ENCODE measurements at places on chromosomes 12 and 14.
A peak's percentile ranks its signal among the peaks of the same experiment; 100 is the strongest.

DNA sequence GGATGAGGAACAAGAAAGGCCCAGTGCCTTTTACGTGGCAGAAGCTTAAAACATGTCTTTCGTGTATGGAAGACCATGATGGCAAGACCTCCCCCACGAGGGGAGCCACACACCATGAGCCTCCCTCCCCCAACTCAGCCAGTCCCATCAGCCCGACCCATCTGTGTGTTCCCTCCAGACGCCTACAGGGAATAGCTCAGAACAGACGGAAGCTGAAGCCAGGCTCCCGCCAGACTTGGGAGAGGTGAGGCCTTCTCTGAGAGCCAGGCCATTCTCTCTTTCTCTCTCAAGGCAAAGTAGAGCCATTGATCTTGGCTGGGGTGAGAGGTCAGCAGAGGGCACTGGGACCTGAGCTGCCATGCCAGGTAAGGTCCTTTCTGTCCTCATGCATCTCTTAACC is 9.5 kb downstream of the REM2 start:
- no peak for DNase-seq

DNA sequence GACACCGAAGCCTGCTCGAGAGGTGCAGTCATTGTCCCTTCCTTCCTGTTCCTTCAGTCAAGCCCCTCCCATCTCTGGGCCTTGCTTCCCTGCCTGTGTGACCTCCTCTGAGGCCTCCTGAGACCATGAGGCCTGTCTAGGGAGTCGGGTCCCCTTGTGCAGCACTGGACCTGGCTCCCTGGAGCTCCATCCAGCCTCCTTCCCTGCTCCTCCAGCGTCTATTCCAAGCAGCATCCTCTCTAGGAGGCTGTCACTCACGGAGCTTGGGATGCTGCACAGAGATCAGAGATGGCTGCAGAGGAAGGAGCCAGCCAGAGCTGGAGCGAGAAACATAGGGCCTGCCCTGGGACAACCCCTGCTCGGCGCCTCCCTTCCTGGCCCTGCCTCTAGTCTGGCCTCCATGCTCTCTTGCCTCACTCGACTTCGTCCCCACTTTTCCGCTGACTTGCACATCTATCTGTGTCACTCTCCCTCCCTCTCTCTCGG is 142.7 kb downstream of the BCL11B start:
- no peak for DNase-seq

DNA sequence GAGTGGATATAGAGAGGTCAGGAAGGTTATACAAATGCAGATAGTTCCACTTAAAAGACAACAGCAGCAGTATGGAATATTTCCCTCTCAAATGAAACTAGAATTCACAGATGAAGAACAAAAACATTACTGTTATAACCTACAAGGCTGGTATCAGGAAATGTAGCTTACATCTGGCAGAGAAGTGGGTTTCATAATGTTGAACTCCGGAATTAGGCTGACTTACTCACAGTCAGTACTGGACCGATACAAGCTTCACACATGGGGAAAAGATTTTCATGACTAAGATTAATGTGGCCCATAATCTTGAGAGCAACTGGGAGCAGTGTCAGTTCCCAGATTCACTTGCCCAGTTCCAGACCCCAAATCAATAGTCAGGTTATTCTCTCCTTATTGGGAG is 353.9 kb downstream of the DUSP6 start:
- DNase-seq, result no peak

DNA sequence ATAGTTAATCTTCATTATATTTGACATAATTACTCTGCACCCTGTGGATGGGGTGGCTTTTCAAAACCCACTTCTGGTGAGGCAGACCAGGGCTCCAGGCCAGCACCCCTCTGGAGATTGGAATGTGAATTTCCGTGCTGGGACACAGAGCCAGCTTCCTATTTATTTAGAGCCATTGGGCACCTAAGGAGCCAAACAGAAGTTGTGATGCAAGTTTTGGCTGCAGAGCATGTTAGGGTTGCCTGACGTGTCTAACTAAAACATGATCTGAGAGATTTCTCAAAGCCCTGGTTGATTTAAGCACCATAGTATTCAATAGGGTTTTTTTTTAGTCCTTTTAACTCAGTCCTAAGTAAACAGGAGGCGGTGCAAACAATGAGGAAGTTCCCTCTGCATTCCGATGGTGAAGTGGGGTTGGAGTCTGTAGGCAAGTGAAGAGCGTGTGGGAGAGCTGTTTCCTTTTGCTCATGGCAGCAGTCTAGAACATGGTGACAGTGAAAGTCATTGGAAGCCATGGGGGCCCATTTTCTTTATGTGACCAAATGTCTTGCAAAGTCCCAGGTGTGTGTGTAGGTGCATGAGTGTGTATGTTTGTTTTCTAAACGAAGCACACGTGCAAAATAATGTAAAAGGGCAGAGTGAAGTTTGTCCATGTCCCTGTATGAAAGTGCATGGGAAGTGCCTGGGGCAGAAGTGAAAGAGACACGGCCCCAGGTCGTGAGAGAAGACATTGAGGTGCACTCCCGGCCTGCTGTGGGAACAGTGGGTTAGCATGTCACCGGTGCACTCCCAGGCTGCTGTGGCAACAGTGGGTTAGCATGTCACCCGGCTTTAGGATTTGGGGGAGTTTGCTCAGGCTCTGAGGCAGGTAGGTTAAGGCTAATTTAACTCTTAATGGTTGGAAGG is 117.7 kb downstream of the PRKCH start:
- DNase-seq, result no peak

DNA sequence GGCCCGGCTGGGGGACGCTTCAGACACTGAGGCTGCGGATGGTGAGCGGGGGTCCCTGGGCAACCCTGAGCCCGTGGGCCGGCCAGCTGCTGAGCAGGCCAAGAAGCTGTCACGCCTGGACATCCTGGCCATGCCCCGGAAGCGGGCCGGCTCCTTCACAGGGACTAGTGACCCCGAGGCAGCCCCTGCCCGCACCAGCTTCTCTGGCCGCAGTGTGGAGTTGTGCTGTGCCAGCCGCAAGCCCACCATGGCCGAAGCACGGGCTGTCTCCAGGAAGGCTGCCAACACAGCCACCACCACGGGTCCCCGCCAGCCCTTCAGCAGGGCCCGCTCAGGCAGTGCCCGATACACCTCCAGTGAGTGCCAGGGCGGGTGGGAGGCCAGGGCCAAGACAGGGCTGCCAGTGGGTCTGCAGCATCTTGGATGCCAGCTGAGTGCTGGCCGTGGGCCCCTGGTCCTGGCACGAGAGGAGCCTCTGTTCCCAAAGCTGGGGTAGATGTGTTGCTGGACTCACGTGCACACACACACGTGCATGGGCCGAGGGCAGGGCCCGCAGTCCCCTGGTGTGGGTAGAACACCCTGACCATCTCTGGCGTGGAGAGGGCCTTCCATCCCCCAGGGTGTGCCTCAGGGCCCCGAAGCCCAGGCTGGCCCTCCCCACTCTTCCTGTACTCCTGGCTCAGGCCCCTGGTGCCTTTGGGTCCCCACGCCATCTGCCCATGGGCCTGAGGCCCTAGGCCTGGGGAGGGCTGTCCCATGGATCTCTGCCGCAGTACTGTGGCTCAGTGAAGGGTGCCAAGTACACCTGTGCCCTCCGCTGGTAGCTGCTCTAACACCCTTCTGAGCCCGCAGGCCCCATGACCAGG is 22.8 kb downstream of the CEP170B start:
- no peak for DNase-seq

- peak; percentile 16 for DNase-seq
Measured at GRCh38 chr12:113221997-113222729, 899 bp downstream of the TPCN1 start.

- no peak for DNase-seq
Measured at GRCh38 chr12:91667694-91668093, 478.0 kb downstream of the BTG1 start.

DNA sequence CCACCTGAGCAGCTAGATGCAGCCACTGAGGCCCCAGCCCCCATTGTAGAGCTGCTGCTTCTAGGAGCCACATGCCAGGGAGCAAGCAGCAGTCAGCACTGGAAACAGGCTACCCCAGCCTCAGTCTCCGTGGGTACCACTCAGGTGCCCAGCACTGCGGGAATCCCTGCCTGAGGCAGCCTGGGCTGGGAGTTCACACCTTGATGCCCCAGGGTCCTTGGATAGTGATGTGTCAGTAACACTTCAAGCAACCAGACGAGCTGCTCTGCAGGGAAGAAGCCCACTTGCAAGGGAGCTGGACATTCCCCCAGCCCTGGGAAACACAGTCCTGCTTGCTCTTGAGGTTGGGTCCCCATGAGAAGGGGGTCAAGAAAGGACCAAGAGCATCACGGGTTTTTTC is 90.7 kb downstream of the ZFP36L1 start:
- no peak for DNase-seq

DNA sequence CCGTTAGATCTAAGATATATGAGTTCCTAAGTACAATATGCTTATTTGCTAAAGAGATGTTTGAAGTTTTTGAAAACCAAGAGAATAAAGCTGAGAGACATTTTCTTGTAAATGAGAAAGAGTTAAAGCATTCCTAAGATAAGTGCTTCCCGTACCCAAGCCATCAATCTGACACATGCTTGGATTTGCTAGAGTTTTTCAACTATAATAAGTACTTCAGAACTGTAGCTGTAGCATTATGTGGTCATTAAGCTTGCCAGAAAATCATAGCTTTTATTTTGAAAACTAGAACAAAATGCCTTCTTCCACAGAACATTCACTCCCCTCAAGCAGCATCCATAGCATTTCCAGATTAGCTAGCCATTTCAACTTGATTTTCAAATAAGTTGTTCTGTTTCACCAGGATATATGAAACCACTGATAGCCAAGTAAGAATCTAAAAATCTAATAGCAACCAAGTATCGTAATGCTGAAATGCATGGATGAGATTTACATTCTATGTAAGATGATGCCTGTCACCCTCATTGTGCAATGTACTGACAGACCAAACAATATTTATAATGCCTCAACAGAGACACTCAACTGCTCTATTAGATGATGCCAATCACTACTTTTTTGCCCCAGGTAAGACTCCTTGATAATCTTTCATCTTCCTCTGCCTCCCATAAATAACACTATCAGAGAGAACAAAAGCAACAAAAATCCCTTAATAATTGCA is 8.0 kb downstream of the SNW1 start:
- no peak for DNase-seq

Measured in activated T-cell treated with anti-CD3 and anti-CD28 coated beads for 24 hours (primary cell).